Stimulated activated CD4-positive, alpha-beta T cell treated with anti-CD3 and anti-CD28 coated beads, Interleukin-15, amount 100 ng/mL, for 48 hours (primary cell): ENCODE measurements at places on chromosomes 3 and 15.

GRCh38 chr3:53069422-53070068 lies 23.7 kb upstream of the SFMBT1 start:
- DNase-seq = no peak

GRCh38 chr15:71505962-71506361 lies 304.4 kb upstream of the NR2E3 start:
- DNase-seq = no peak

DNA sequence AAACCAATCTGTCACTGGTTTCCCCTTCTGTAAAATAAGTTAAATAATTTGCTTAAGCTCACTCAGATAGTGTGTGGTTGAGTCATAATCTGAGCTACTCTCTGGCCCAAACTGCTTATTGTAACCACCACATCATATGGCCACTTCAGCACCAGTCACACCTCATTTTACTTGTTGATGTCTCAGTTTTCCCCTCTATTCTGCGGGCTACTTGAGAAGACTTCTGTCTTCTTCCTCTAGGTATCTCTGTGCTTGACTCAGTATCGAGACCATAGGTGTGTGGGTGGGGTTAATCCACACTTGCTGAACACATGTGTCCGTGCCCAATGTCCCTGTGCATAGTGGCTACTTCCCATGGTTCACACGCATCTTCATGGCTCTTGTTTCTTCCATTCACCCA lies 32.9 kb downstream of the CRYGS start:
- no peak for DNase-seq

- DNase-seq = no peak
These were observed 91.5 kb upstream of the CHD2 start for GRCh38 chr15:92808598-92809063.

- no peak for DNase-seq
These were observed 29.6 kb downstream of the TLNRD1 start for GRCh38 chr15:81030301-81030750.

DNA sequence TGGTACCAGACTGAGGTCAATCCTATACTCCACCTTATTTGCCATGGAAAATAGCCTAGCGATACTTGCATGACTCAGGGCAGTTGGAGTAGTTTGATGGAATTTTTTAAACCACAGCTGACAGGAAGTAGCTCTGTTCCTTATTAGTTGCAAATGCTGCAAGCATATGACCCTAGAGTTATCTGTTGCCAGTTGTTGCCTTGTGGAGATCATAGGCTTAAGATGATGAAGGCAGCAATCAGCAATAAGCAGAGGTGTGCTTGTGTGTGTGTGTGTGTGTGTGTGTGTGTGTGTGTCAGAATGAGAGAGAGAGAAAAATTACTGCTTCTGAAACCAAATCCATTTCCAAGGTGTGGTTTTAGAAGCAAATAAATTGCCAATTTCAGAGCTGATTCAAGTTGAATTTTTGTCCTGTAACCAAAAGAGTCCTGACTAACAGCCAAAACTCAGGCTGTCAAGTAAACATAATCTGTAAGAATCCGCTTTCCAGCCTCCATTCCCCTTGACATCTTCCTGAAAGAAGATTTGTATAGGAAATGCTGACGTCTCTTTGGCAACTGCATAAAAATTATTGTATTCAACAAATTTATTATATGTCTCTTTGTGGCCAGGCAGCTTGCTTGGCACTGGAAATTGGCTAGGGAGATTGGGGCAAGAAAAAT lies 141.2 kb downstream of the SERPINI1 start:
- no peak for DNase-seq

GRCh38 chr3:149763565-149764195 lies 11.4 kb upstream of the COMMD2 start:
- no peak for DNase-seq

DNA sequence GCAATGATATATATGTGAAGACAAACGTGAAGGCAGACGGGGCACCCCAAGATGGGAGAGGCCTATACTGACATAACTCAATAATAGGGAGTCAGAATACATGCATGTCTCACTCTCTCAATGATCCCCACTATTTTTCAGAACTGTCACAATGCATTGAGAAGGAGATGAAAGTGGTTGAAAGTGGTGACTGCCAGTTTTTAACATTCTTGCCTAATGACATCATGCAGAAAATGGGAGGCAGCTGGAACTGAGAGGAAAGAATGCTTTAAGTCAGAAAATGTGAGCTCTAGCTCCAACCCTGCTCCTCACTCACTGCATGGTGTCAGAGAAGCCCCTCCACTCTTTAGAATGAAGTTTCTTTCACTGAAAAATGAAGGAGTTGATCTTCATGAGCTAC lies 55.3 kb upstream of the P2RY1 start:
- DNase-seq = no peak

GRCh38 chr3:167394003-167394402 lies 13.9 kb upstream of the ZBBX start:
- no peak for DNase-seq

GRCh38 chr15:73897441-73898261 lies 24.3 kb downstream of the TBC1D21 start:
- peak; percentile 58 for DNase-seq

DNA sequence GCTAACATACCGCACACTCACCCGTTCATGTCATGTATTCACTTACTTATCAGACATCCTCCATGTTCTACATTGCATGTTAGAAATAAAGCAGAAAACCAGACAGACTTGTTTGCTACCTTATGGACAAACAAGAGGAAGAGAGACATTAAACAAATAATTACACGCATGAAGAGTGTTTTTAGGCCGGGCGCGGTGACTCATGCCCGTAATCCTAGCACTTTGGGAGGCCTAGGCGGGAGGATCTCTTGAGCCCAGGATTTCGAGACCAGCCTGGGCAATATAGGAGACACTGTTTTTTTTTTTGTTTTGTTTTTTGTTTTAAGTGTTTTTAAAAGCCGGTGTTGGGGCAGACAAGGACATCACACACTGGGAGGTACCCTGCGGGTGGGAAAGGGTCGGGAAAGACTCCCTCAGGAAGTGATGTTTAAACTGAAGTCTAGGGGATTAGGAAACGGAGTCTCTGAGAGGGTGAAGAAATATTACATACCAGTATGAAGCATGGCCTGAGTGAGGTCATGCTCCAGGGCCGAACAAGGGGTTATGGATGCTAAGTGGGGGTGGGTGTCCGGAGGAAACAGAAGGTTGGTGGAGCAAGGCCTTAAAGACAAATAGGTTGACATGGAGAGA lies 2.1 kb upstream of the USP3 start:
- DNase-seq = no peak

- DNase-seq = no peak
These were observed 27.4 kb upstream of the SNTN start for GRCh38 chr3:63624941-63625560.

DNA sequence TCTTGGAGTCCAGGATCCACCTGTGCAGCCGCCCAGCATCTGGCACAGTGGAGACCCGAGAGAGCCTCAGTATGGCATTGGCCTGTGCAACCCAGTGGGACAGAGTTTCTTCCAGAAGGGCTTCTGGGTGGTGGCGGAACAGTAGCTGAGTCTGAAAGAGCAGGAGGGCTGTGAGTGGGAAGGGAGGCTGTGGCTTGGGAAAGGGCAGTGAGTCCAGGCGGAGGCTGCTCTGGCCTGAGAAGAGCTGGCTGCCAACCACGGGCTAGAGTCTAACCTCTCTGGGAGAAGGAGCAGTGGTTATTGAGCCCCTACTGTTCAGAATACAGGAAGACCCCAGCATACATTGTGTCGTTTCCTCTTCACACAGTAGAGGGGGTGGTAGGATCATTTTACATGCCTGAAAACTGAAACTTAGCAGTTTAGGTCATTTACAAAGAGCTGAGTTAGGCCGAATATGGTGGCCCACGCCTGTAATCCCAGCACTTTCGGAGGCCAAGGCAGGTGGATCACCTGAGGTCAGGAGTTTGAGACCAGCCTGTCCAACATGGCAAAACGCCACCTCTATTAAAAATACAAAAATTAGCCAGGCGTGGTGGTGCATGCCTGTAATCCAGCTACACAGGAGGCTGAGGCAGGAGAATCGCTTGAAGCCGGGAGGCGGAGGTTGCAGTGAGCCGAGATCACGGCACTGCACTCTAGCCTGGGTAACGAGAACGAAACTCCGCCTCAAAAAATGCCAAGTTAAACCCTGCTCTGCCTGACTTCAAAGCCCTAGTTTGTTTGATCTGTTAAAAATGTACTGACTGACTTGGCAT lies 3.2 kb downstream of the AEN start:
- no peak for DNase-seq

DNA sequence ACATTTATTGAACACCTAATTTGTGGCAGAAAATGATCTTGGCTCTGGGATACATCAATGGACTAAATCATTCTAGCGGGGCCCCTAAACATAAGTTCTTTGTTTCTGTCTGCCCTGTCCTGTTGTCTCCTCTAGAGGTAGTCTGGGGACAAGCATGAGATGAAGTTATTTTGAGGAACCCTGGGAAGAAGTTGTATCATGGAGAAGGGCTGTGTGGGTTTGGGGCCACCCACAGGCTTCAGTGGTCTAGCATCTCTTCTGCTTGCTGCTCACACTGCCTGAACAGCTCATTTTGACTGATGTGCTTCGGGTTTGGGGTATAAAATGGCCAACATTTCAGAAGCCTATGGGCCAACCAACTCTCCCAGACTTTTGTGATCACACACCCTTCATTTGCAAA lies 50.3 kb upstream of the OSBPL11 start:
- no peak for DNase-seq

DNA sequence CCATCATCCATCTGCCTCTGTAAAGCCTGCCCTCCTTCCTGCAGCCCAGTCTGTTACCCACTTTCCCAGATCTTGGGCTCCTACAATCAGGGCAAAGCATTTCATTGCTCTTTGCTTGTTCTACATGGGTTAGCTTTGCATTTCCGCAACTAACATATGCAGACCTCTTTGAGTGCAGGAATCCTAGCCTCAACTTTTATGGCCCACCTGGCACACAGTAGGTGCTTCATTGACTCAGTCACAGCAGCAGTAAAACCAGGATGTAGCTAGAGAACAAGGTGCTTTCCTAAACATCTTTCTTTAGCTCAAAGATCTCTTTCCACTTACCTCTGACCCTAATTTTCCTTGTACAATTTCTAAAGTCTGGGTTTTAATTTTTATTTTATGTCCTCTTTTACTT lies 3.5 kb downstream of the CD80 start:
- DNase-seq = no peak

- no peak for DNase-seq
These were observed 9.9 kb upstream of the KLHL25 start for GRCh38 chr15:85804481-85805170.

DNA sequence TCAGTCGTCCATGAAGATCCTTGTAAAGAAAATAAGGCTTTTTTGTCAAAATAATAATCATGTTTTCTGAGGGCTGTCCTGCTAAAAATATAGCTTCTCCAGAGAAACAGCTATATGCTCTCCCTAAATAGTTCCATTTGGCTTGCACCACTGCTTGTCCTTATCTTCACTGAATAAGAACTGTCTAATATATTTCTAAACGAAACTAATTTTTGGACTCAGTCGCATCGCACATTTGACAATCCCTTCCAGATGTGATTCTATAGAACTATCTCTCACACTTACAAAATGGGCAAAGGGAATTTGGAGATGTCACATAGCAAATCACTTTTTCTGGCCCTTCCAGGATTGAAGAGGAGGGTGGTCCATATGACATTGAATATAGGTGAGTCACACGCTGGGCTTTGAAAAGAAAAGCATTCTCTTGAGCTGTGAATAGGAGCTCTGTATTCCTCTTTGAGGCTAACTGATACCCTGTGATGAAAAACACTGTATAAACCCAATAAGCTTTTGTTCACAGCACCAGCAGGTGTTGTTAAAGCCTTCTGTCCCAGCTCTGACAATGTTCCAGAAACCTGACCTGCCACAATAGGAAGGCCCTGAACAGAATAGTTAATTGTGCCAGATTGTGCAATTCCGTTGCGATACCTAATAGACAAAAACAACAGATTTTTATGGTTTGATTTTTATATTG lies 1144.2 kb downstream of the ROBO2 start:
- DNase-seq = no peak

- no peak for DNase-seq
These were observed 76.2 kb upstream of the PRICKLE2 start for GRCh38 chr3:64301476-64301875.

DNA sequence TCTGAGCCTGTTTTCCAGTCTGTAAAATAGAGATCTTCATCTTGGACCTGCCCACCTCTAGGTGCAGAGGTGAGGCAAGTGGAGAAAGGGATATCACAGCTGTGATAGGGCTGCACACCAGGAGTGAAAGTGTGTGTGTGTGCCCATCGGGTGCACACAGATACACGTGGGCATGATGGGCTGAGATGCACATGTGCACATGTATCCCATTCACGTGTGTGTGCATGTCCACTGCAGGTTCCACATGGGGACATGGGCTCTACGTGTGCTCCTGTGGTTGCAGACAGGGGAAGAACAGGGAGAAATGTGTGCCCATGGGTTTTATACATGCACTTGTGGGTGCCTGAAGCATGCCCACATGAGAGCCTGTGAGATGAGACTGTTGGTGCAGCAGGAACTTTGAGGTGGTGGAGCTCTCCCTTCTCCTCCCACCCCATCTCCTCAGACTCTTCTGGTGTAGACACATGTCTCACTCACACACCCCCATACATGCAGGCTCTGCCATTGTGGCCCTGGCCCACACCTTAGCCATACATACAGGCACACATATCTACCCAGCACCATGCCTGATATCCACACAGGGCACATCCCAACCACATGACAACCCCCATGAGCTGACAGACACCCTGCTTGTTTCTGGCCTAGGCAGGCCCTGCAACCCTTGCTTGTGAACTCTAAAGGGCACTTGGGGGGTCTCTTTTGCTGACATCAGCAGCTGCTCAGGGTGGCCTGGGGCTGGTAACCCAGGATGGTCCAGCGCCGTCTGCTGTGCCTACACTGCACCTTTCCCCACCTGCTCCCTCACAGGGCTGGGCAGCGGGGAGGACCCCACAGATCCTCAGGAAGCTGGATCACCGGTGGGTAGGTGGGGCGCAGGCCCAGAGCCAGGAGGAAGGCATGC lies 57.7 kb upstream of the TMEM115 start:
- DNase-seq = no peak

GRCh38 chr3:126961191-126961790 lies 21.6 kb upstream of the PLXNA1 start:
- DNase-seq = no peak

- DNase-seq = no peak
These were observed 11.1 kb downstream of the ABHD17C start for GRCh38 chr15:80706161-80706560.

DNA sequence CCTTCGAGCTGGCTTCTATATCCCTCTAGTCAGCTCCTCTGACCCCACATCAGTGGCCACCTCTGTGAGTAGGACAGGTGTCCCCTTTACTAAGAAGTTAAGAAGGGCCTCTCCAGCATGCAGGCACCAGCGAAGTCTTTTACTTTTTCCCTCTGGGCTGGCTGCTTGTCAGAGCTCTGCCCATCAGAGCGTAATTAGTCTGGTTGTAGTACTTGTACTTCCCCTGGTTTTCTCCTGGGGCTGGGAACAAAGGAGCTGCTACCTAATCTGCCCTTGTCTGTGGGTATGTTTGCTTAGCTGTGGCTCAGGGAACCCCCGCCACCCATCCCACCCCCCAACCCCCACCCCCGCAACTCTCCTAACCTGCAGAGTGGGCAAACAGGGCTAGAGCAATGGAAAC lies 27.4 kb upstream of the ALPK3 start:
- DNase-seq = no peak

GRCh38 chr3:39805650-39806049 lies 3.8 kb upstream of the MYRIP start:
- no peak for DNase-seq
